ENCODE measurements at places on chromosomes 4 and X.

DNA sequence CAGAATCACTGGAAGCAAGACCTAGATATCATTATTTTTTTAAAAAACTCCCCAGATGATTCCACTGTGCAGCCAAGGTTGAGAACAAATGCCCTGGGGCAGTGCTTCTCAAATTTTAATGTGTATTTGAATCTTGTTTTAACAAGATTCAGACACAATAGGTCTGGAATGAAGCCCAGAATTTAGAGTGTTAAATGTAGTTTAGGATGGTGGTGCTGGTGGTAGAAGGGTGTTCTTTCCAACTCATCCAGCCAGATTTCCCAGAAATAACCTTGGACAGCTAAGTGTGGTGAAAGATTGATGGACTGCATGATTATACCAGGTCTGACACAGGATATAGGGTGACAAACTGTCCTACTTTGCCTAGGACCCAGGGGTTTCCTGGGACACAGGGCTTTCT, 120.1 kb upstream of the MED14 start:
- no peak overlapping the region for H3K4me3 ChIP-seq
- DNase-seq, result no peak
- no peaks in the 10 kb centered on the region for H3K27me3 ChIP-seq
- no peak overlapping the region for H3K27ac ChIP-seq
- H3K4me1 ChIP-seq, result no peaks in the 10 kb centered on the region

DNA sequence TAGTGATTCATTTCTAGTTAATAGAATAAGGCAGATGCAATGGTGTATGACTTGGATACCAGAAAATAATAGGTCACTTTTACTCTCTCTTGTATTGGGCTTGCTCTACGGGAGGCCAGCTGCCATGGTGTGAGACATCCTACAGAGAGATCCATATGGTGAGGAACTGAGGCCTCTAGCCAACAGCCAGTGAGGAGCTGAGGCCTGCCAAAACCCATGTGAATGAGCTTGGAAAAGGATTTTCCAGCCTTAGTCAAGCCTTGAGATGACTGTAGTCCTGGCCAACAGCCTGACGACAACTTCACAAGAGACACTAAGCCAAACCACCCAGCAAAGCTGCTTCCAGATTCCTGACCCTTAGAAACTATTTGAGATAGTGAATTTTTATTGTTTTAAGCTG, 1300.2 kb downstream of the RAPGEF2 start:
- no peak overlapping the region for H3K4me3 ChIP-seq
- no peak for DNase-seq
- no peaks in the 10 kb centered on the region for H3K4me1 ChIP-seq
- H3K36me3 ChIP-seq, result no peaks in the 10 kb centered on the region

- H3K36me3 ChIP-seq, result no peaks in the 10 kb centered on the region
- H3K4me3 ChIP-seq, result no peak overlapping the region
- H3K4me1 ChIP-seq, result no peaks in the 10 kb centered on the region
Measured at GRCh38 chr4:4831825-4832224, 27.6 kb upstream of the MSX1 start.

DNA sequence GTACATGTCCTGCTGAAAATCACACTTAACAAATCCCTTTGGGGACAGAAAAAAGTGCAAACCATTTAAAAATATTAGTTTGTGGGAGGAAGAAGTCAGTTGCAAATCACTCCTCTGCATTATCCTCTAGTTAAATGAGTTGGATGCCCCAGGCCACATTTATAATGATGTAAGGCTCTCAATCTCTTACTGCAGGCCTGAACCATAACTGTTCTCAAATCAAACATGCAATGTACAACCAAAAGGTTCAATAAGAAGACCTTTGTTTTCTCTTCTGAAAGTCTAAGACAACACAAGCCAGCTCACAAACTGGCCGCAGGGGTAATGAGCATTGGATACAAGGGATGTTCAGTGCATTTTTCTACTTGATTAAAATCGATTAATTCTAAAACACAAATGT, 39.7 kb downstream of the IGFBP7 start:
- H3K4me1 ChIP-seq, result peaks cover 8% of the 10 kb centered on the region
- no peak for DNase-seq
- no peaks in the 10 kb centered on the region for H3K36me3 ChIP-seq
- H3K27ac ChIP-seq, result no peak overlapping the region

GRCh38 chrX:70332600-70332999, 42.7 kb downstream of the KIF4A start:
- no peaks in the 10 kb centered on the region for H3K4me1 ChIP-seq
- no peaks in the 10 kb centered on the region for H3K27me3 ChIP-seq
- DNase-seq, result no peak

GRCh38 chrX:39809331-39809730, 288.4 kb downstream of the BCOR start:
- DNase-seq, result peak; percentile 59
- no peaks in the 10 kb centered on the region for H3K27me3 ChIP-seq
- H3K4me3 ChIP-seq, result no peak overlapping the region

GRCh38 chr4:168877511-168878491, 132.3 kb downstream of the CBR4 start:
- peaks cover 2% of the 10 kb centered on the region for H3K36me3 ChIP-seq
- H3K27ac ChIP-seq, result no peak overlapping the region
- peak; percentile 42 for DNase-seq
- H3K4me3 ChIP-seq, result no peak overlapping the region

DNA sequence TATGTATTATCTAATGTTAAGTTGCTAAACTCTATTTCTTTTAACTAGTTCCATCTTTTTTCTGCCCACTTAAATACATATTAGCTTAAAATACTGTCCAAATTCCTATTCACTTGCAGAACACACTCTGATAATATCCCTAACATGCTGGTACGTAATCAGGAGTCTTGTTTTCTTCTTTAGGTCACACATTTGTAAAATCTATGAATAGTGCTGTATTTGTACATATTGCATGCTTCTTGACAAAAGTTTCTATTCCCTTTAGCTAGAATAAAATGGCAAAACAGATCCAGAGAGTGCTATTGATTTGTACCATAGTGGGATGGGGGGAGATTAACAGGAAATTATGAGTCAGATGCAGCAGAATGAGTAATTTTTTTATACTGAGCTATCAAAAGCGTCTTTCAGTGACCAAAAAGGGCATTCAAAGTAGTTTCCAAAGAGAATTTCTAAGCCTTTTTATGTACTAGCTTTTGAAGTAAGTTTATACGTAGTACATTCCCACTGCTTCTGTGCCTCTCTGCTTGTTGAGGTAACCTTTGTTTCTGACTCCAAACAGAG, 126.5 kb downstream of the PTPN13 start:
- no peak overlapping the region for H3K27ac ChIP-seq
- no peaks in the 10 kb centered on the region for H3K36me3 ChIP-seq
- DNase-seq, result peak; percentile 56
- peaks cover 10% of the 10 kb centered on the region for H3K4me1 ChIP-seq

DNA sequence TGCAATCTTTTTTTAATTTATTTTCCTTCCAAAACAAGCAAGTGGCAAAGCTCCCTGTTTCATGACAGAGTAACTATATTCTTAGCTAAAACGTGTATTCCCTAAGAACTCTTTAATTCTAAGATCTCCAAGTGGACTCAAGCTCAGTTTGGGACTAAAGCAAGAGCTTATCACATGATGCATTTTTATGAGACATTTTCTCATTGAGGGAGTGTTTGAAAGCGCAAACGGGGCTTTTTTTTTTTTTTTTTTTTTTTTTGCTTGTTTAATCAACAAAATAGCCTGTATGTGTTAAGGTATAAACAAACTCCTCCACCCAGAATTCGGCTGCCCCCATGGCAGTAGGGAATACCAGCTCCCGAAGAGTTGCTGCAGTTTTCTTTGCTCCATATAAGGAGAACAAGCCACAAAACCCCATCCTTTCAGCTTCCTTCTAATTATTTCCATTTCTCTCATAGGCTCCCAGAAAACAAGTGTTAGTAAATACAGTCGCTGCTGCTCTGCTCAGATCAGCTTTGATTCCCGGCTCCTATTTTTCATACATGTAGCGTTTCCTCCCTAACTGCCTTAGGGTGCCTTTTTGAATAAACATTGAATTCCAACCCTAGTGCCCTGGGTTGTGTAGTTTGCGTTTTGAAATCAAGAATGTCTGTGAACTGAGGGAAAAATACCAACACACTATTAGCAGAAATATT, 669 bp upstream of the PPARGC1A start:
- H3K4me3 ChIP-seq, result no peak overlapping the region
- DNase-seq, result no peak
- H3K36me3 ChIP-seq, result no peaks in the 10 kb centered on the region
- H3K27ac ChIP-seq, result no peak overlapping the region
- H3K4me1 ChIP-seq, result no peaks in the 10 kb centered on the region

Data from endothelial cell of umbilical vein (primary cell).